ENCODE measurements at places on chromosomes 7 and 10. TPM values are rescaled to one million over a fixed set of nuclear protein-coding genes. Genes with fewer than 3 reads are reported as not detected.

DNA sequence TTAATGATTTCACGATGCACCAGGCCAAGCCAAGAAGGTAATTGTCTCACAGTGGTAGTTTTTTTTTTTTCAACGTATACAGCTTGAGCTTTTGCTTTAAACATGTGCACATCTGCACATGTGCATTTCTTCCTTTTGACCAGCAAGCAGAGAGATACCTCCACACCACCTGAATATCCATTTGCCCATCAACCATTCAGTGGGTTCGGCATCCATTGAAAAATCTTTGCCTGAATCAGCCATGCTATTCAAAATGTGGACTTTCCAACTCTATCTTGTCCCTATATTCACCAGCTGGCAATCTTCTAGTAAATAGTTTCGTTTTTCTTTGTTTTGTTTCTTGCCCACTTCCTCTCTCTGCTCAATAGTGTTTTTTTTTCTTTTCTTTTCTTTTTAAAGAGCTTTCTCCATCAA is 7.7 kb upstream of the TRA2A start:
- DNase-seq, result no peak

DNA sequence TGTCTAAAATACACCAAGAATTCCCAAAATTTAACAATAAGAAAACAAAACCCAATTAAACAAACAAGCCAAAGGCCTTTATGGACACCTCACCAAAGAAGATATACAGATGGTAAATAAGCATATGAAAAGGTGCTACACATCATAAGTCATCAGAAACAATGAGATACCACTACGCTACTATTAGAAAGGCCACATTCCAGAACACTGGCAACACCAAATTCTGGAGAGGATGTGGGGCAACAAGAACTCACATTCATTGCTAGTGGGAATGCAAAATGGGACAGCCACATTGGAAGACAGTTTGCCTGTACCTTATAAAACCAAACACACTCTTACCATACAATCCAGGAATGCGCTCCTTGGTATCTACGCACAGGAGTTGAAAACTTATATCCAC is 291.4 kb downstream of the TNS3 start:
- DNase-seq, result no peak

GRCh38 chr10:84523526-84523925 is 195.1 kb downstream of the CCSER2 start:
- peak; percentile 31 for DNase-seq

DNA sequence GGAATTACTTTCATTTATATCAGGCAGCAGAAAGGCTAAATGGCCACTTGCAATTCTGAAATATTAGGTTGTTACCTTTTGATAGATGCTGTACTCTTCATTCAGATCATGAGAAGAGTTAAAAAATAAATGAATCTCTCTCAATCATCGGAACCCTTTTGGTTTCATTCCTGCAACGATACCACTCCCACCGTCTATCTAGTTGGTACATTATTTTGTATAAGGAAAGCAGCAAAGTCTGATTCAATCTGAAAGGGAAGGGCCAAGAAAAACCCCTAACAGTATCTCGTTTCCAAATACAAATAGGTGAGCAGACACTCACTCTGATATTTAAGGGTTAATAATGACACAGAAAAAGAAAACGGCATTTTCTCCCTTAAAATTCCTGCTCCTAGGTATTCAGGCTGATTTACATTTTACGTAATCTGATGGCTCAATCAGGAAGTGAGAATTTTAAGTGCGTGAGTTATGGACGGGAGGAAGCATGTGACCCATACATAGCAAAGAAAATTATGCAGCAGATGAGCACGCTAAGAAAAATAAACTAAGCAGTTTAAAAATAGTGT is 209.4 kb upstream of the KLF14 start:
- DNase-seq, result no peak

- DNase-seq, result no peak
Measured at GRCh38 chr7:64883113-64883905, 19.8 kb upstream of the ZNF273 start.

DNA sequence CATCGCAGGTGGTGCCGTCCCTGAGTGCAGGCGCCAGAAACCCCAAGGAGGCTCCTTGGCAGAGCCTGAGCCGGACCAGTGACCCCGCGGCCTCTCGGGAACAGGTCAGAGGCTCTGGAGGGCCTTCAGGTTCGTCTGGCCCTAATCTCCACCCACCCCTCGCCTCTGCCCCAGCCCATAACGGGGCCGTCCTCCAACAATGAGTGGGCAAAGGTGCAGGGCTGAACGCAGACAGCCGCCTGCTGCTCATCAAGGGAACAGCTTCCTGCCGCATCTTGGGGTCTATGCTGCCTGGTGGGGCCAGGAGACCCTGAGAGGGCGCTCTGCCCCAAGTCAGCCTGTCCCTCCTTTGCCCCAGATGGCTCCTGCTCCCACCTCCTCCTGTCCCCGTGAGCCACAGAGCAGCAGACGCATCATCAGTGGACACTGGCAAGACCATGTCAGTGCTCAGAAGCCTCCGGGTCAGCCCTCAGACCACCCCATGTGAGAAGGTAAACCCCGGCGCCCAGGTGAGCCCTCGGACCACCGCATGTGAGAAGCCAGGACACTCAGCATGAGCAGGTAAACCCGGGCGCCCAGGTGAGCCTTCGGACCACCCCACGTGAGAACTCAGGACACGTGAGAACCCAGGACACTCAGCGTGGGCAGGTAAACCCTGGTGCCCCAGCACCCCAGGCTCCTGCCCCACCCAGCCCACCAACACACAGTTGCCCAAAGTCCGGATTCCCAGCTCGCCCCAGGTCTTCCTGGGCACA is 142.0 kb downstream of the PTPRN2 start:
- no peak for DNase-seq

DNA sequence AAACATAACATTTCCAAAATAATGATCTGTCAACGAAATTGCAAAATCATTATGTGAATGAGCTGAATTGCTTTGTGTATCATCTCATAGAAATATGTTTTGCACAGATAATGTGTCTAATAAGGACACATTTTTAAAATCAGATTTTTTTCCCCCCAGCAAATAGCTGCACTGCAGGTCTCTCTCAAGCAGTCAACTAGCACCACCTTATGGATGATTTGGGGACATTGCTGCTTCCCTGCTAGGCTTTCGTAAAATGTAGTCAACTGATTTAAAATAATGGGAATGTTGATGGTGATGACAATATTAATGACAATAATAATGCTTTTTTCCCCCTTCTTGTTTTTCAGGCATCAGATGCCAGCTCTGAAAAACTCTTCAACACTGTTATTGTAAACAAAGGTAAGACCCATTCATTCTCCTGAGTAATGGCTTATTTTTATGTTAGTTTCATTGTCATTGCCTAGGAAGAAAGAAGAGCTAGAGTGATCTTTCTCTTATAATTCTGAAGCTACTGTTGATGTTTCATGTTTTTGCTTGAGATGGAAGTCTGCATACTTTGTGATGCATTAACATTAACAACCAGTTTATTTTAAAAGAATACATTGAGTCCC is 433.6 kb upstream of the GALNT17 start:
- DNase-seq, result no peak

GRCh38 chr10:133024704-133025557 is 62.8 kb upstream of the ADGRA1 start:
- no peak for DNase-seq

GRCh38 chr10:35735412-35735811 is 93.3 kb upstream of the FZD8 start:
- DNase-seq, result no peak

- DNase-seq, result no peak
Measured at GRCh38 chr7:72435366-72435765, 23.2 kb upstream of the CALN1 start.

DNA sequence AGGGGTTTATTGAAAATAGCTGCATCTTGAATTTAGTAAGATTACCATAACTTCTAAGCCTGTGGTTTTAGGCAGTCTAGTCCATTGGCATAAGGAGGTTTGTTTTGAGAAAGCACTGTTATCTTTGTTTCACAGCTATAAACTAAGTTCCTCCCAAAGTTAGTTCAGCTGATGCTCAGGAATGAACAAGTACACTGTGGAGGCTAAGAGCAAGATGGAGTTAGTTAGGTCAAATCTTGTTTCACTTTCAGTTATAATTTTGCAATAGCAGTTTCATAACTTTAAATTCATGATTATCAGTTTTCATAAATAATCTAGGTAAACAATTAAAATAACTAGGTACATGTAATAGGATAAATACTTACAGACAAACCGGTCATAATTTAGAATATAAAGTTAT is 15.4 kb downstream of the SEC61G start:
- DNase-seq, result no peak

DNA sequence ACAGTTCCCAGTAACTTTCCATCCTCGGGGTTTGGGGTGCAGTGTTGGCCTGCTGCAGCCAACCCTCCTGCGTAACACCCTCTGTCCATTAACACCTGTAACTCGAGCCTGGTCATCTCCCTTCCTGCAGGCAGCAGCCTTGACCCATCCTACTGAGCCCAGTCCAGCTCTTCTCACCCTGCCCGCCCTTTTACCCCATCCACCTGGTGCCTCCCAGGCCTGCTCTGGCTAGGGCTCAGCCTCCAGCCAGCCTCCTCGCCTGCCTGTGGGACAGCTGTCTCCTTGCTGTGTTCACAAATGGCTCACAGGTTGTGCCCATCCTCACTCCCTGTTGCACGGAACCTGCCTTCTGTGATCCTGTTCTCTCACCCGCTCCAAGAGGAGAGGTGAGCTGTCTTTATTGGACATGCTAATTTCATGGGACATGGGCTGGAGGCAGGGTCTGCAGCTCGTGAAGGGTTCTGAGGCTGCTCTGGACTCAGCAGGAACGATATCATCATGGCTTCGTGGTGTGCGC is 277.2 kb upstream of the TCERG1L start:
- DNase-seq, result no peak

DNA sequence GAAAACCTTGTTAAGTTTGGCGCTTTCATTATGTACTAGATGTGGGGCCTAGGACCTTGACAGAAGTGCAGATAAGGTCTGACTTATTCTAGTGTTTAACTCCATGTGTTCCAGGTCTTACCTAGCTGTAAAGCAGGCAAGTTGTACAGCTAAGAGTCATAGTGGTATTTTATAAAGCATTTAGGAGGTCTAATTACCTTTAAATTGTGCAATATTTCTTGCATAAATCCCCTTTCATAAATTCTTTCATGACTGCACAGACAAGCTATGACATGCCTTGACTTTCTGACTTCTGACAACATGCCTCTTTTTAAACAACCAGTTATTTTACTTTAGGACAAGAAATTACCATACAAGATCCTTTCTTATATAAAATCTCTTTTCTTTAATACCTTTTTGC is 151.6 kb upstream of the VSTM2A start:
- DNase-seq, result no peak

DNA sequence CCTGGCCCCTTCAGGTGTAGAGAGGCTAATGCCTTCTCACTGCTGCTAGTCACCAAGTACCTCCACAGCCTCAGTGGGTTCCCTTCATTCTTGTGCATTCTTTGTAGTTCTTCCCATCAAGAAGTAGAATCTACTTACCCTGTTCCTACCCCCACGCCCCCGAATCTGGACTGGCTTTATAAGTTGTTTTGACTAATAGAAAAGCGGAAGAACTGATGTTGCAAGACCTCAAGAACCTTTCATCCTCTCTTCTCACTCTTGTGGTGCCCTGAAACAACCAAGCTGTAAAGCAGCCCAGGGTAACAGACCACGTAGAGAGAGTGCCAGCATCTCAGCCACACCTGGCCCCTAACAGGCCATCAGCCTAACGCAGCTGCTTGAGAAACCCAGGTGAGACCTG is 23.2 kb upstream of the LAMB1 start:
- no peak for DNase-seq

DNA sequence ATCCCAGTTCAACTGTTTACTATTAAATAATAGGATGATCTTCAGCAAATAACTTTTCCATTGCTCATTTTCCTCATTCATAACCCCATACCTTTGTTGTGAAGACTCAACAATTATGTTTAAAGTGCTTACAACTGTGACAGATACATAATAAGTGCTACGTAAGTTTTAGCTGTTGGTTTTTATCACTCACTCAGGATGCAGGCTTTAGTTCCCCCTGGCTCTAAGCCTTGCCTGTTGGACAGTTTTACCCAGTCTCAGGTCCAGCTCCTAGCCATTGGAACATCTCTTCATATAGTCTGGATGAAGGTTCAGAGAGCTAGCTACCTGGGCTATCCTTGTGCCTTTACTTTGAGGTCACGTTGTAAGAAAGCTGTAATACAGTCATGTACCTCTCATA is 353.2 kb downstream of the CRPPA start:
- DNase-seq, result no peak

DNA sequence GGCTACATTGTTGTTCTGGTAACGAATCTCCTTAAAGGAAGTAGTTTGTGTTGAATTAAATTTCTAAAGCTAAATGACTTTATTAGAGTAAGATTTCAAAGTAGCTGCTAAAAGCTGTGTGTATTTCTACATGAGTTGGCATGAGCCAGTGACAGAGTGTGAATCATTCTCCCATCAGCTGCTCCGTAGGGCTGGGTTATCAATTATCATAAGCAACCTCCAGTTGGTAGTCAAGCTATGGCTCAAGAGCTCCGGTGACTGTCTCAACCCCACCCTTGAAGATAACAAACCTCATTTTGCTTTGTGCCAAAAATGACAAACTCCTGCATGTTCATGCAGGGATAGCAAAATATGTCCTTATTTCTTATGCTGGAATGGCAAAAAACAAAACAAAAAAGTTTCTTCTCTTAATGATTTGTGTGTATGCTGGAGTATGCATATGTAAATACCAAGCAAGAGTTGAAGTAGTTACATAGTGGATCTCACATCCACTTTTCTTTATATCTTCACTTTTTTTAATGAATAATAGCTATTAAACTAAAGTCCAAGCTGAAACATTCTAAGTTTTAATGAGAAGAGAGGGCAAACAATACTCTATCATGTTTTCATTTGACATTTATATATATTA is 249.4 kb downstream of the CACNA2D1 start:
- no peak for DNase-seq

DNA sequence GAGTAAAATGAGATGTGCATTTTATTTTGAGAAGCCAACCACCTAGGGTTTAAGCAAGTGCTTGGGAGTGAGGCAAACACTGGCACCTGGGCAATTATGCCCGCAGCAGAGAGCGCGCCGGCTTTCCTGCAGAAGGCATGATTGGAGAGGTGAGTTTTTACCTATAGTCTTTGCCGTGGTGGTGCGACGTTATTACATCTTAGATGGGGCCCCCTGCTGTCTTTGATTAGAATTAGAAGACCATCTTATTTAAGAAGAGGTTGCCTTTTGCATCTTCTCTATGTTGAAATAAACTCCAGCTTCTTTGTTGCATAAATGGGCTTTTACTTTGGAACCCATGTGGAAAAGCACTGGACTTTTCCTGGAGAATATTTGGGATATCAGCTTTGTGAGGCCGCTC is 409.5 kb downstream of the GLRX3 start:
- no peak for DNase-seq

GRCh38 chr10:130233426-130233825 is 97.2 kb downstream of the GLRX3 start:
- no peak for DNase-seq

GRCh38 chr7:128037081-128037480 is 5.8 kb upstream of the LRRC4 start:
- DNase-seq, result no peak

GRCh38 chr10:102963756-102964025 is 45.6 kb downstream of the CNNM2 start:
- DNase-seq, result no peak

- DNase-seq, result no peak
Measured at GRCh38 chr7:158026636-158027265, 560.9 kb downstream of the PTPRN2 start.

Gene AFAP1L2
- 29.2 TPM for polyA plus RNA-seq

Gene STK31
- 0.85 TPM for polyA plus RNA-seq

Gene ADO
- 46.0 TPM for polyA plus RNA-seq

Gene ZNF655
- 79.2 TPM for polyA plus RNA-seq

Gene OPN1SW
- 1.3 TPM for polyA plus RNA-seq

Gene CCL24
- 0.29 TPM for polyA plus RNA-seq

Gene IFIT5
- polyA plus RNA-seq, result 16.5 TPM

Gene VIM
- polyA plus RNA-seq, result 1,239 TPM

Gene CPED1
- polyA plus RNA-seq, result 35.8 TPM

Gene PHKG1
- polyA plus RNA-seq, result 2.0 TPM

Gene C10orf62
- not detected for polyA plus RNA-seq

All from left renal pelvis (tissue), 4 donors.